ENCODE measurements at places on chromosomes 1 and 21.

- DNase-seq: no peak
Observed at GRCh38 chr1:241998412-241998921, 431 bp downstream of the MAP1LC3C start.

DNA sequence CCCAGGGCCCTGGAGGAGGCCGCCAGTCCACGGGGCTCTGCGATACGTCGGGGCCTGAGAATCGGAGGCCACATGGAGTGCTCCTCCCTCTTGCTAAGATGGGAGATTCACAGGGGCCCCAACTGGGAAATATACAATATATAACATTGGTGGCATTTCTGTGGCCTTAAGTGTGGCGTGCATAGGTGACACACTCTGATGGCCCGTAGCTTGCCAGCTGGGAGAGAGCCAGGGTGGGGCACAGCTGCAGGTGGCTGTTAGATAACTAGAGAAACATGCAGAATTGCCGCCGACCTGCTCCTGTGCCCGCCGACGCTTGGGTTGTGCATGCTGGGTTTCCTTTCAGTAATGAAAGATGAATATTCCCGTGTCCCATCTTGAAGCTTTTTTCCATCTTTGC, 30.1 kb downstream of the UMODL1 start:
- DNase-seq: no peak

GRCh38 chr1:162133566-162133965, 64.1 kb downstream of the NOS1AP start:
- no peak for DNase-seq

DNA sequence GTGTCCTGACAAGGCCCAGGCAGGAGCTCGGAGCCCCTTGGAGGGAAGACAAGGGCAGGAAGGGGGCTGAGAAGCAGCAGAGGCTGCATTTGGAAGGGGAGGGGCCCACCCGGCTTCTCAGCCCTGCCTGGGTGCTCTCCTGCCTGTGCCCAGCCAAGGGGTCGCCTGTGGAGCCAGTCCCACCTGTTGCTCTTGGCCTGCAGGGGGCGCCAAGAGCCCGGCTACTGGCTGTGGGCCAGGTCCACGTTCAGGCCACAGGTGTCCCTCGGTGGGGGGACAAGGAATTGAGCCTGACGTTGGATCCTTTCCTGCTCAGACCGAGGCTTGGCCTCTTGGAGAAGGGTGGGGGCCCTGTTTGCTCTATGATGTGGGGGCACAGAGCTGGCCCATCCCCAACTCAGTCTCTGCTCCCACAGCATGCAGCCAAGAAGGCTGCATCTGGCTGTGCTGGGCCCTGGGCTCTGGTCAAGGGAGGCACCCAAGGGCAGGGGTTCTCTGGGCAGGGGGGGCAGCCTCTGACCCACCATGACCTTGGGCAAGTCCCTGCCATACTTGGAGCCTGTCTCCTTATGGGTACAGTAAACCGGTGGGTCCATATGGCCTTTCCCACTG, 10.9 kb downstream of the WNT4 start:
- DNase-seq: peak; percentile 40

DNA sequence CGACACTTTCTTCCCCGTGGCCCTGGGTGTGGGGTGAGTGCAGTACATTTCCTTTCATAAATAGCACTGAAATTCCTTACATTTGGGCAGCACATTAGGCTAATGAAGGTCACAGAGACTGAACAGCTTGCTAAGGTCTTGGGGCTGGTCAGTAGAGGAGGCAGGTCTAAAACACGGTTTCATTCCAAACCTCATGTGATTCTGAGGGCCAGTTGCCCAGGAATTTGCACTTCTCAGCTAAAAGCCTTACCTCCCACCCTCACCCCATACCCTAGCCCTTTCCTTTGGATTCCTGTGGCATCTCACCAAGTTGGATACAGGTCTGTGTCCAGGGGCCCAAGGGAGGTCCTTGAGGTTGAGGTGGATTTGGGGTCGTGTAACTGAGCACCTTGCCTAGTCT, 147.8 kb upstream of the CD34 start:
- DNase-seq: no peak
